ENCODE measurements at places on chromosomes 2 and 18. TPM values are rescaled to one million over a fixed set of nuclear protein-coding genes. Genes with fewer than 3 reads are reported as not detected.

The RNU2-63P gene
- total RNA-seq = not detected

The HTRA2 gene
- 38.1 TPM for total RNA-seq

The SGPP2 gene
- not detected for total RNA-seq

The ZAP70 gene
- not detected for total RNA-seq

The FANCL gene
- 13.4 TPM for total RNA-seq

The RAX gene
- total RNA-seq = not detected

The KCNJ13 gene
- not detected for total RNA-seq

The ZNF142 gene
- 12.1 TPM for total RNA-seq

The STPG4 gene
- total RNA-seq = 0.17 TPM

The ALPI gene
- total RNA-seq = not detected

The MSTN gene
- 0.29 TPM for total RNA-seq

The FHOD3 gene
- total RNA-seq = 22.3 TPM

The CTLA4 gene
- total RNA-seq = not detected

The FNDC4 gene
- total RNA-seq = 34.7 TPM

The TBR1 gene
- not detected for total RNA-seq

The DSG4 gene
- not detected for total RNA-seq

The IL37 gene
- not detected for total RNA-seq

The RNF25 gene
- total RNA-seq = 19.6 TPM

The ZRANB3 gene
- 7.4 TPM for total RNA-seq

The ATP6V1B1 gene
- total RNA-seq = 1.7 TPM

The PKP4 gene
- 49.6 TPM for total RNA-seq

The GPR39 gene
- 1.3 TPM for total RNA-seq

The FSHR gene
- total RNA-seq = not detected

The LIMS2 gene
- 0.44 TPM for total RNA-seq

The NRBP1 gene
- 122 TPM for total RNA-seq

The SKOR2 gene
- total RNA-seq = not detected

The MEP1B gene
- total RNA-seq = 0.17 TPM

The BOK gene
- 17.2 TPM for total RNA-seq

The IAH1 gene
- total RNA-seq = 68.1 TPM

The IL1F10 gene
- total RNA-seq = not detected

The RGPD3 gene
- total RNA-seq = 0.29 TPM

The PROKR1 gene
- total RNA-seq = not detected

The ABCG8 gene
- not detected for total RNA-seq

The GULP1 gene
- 56.6 TPM for total RNA-seq

The UGT1A10 gene
- not detected for total RNA-seq

The ALPG gene
- total RNA-seq = not detected

The MC2R gene
- total RNA-seq = not detected

The CDH7 gene
- total RNA-seq = not detected

The RAD51AP2 gene
- total RNA-seq = not detected

The RTN4 gene
- total RNA-seq = 451 TPM

The SERPINB11 gene
- not detected for total RNA-seq

The CCDC68 gene
- total RNA-seq = 4.6 TPM

The LHCGR gene
- not detected for total RNA-seq

The CCDC93 gene
- 27.1 TPM for total RNA-seq

The OLA1 gene
- total RNA-seq = 127 TPM

The RUFY4 gene
- total RNA-seq = not detected

The LYG1 gene
- 0.73 TPM for total RNA-seq

The ANKRD12 gene
- 50.8 TPM for total RNA-seq

The TMEM169 gene
- total RNA-seq = 0.29 TPM

The SMAD4 gene
- total RNA-seq = 93.8 TPM

The RGPD4 gene
- not detected for total RNA-seq

The NETO1 gene
- 0.17 TPM for total RNA-seq

The EVX2 gene
- total RNA-seq = not detected

The ZBTB7C gene
- total RNA-seq = not detected

The HRH4 gene
- total RNA-seq = under 0.01 TPM

The PGAP1 gene
- total RNA-seq = 11.3 TPM

The DYSF gene
- total RNA-seq = 0.15 TPM

The NOL4 gene
- total RNA-seq = not detected
